ENCODE measurements at places on chromosomes 5 and 9.

GRCh38 chr9:101478906-101479305 lies 43.3 kb upstream of the ALDOB start:
- no peak for DNase-seq

- DNase-seq: no peak
These were observed 20.1 kb upstream of the PFDN1 start for GRCh38 chr5:140322751-140323731.

DNA sequence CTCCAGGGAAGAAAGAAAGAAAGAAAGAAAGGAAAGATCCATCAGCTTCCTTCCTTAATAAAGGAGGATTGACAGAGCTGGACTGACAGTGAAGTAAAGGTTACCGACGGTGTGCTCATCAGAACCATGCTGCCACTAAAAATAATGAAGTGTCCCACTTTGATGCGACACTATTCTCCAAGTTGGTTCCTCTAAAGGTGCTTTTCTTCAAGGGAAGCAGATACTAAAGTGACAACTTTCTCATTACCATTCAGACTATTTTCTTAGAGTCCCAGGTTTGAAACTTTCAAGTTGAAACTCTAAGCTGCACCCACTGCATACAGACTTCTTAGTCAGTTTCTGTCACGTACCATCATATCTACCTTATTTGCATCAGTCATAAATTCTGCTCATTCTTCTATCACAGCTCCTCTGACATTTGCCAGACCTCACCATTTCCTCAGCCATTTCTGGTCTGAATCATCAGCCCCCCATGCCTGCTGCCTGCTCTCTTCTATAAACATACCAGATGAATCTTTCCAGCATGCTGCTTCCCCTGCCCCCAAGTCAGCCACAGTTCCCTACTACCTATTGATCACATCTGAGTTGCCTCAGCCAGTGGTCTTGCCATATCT lies 177.6 kb downstream of the DEPDC1B start:
- DNase-seq: no peak

- no peak for DNase-seq
These were observed 35.8 kb downstream of the UBE2QL1 start for GRCh38 chr5:6484446-6484845.

GRCh38 chr5:11143456-11144267 lies 382.6 kb upstream of the DAP start:
- DNase-seq: no peak

- DNase-seq: no peak
These were observed 19.4 kb downstream of the CCDC171 start for GRCh38 chr9:15572200-15572770.

DNA sequence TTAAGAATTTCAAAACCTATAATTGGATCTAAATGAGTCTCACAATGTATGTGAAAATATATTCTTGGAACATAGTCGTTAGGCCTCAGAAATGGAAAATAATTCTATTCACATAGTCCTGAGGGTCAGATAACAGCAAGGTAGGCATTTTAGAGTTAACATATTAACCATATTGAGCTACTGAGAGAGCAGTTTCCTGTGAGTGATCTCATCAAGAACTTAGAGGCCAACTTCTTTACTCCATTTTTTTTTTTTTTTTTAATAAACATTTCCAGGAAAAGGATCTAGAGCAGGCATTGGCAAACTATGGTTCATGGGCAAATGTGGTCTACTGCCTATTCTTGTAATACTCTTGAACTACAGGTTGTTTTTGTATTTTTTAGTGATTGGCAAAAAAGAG lies 26.6 kb downstream of the RAB24 start:
- no peak for DNase-seq

DNA sequence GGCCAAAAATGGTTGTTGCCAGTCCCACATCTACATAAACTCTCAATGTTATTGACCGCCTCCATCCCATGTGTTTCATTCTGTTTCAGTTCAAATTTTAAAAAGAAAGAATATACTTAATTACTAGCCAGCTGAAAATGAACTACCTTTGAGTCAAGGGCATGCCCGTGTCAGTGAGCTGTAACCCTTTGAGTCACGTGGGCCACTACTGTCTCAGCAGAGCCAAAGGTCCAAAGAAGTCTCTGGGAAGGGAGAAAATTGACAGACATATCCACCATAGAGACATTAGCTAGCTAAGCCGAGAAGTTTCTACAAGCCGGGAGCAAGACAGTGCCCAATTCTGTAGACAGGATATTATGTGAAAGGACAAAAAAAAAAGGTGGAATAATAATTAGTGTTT lies 59.7 kb downstream of the NIM1K start:
- DNase-seq: no peak

DNA sequence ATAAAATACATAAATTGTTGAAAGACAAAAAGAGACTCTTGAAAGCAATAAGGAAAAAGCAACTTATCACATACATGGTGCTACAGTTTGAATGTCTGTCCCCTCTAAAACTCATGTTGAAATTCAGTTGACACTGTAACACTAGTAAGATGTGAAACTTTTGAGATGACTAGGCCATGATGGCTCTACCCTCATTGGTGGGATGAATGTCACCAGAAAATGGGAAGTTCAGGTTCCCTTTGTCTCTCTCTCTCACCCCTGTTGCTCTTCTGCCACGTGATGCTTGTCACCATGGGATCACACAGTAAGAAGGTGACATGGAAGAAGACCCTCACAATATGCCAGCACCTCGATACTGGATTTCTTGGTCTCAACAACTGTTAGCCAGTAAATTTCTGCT lies 50.3 kb upstream of the SPTLC1 start:
- DNase-seq: no peak

- DNase-seq: no peak
These were observed 25.9 kb downstream of the CDC42SE2 start for GRCh38 chr5:131289738-131290137.

DNA sequence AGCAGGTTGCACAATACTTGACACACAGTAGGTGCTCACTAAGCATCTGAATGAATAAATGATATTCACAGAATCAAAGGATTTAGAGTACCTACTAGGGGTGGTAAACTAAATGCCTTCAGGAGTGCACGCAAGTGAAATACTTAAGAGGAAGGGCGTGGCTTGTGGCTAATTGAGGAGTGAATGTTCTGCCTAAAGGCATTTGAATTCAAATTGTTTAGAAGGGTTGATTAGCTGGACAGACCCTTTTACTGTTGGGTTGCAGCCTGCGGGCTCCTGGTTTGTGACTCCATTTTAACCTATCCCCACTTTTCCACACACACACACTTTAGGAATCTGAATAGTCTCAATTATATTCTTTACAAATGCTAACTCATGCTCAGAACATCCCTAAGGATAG lies 63.1 kb downstream of the PPP2R2B start:
- DNase-seq: no peak

DNA sequence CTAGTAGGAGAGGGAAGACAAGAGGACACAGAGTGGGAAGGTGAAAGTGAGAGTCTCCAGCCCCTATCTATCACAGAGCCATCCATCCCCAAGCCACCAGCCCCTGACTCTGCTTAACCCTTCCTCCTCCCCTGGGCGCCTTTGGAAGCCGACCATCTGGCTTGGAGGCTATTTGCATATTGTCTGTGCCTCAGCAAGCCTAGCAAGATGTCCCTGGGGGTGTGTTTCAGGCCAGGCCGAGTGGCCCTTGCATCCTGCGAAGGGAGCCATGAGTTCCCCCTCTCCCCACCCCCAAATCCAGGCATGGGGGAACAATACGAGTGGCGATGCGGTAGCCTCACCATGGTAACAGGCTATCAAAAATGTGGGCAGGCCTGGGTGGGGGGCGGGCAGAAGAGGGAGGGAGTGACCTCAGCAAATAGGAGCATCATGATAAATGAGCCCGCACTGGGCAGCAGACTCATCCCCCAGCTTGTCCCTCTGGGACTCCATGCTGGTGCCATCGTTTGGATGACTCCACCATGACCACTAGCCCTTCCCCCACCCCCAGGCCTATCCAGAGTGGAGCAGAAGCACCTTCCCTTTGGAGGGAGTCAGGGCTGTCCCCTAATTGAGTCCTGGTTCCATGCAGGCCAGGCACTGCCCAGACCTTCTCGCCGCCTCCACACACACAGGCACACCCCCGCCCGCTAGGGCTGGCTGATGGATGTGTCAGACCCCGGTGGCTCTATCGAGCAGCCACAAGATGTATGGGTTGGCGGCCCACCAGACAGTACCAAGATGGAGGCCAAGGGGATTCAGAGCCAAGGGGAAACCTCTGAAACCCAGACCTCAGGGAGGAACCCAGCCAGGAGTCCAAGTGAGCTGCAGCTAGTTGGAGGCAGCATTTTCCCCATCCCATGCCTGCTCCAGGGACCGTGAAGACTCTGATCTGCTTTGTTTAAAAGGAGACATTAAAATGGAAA lies 14.6 kb downstream of the URM1 start:
- no peak for DNase-seq
